Stimulated activated memory B cell treated with anti-CD40 and anti-IgM and Interleukin-4, amounts not matched to agents 10 μg/mL and 1 μg/mL and 100 μg/mL, for 72 hours (primary cell): ENCODE measurements at places on chromosomes 1 and 21.

DNA sequence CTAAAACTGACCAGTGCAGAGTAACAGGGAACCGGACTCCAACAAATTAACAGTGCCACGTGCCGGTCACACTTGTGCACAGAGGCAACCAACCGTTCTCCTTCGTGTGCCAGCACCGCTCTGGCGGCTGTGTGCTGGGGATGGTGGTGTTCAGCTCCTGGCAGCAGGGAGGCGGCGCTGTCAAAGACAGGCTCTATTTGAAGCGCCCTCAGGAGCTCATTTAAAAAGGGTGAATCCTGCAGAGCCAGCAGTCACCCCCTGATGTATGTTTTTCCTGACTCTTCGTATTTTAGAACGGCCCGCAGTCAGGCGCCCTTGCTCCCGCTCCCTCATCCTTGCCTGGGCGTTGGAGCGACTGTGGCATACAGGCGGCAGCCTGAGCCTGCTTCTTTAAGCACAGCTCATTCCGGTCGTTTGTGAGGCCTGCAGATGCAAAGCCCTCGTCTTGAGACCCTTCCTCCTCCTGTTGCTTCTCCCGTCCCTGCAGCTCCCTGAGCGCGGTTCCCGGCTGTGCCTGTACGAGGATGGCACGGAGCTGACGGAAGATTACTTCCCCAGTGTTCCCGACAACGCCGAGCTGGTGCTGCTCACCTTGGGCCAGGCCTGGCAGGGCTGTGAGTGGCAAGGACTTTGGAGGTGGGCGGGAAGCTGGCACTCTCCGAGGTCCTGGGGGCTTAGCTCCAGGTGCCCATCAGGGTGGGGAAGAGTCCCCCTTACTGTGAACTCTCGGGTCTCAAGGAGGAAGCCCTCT is 1.1 kb downstream of the DFFB start:
- ATAC-seq, result no peak

- ATAC-seq, result no peak
Measured at GRCh38 chr1:113138778-113139177, 65.8 kb downstream of the LRIG2 start.

DNA sequence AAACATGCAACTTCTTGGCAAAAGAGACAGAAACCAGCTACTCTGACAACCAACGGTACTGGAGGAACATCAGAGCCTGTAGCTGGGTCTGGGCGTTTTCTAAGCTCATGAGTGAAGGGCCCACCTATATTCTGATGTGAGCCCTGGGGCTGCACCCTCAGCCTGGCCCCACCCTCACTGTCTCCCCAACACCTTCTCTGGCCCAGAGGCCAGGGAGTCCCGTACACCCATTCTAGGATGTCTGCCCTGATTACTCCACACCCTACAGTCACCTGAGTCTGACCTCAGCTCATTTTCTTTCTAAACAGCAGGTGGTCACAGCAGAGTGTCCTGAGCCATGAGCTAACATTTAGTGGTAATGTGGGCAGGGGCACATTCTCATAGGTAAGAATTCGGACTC is 439.2 kb downstream of the MATN1 start:
- no peak for ATAC-seq

DNA sequence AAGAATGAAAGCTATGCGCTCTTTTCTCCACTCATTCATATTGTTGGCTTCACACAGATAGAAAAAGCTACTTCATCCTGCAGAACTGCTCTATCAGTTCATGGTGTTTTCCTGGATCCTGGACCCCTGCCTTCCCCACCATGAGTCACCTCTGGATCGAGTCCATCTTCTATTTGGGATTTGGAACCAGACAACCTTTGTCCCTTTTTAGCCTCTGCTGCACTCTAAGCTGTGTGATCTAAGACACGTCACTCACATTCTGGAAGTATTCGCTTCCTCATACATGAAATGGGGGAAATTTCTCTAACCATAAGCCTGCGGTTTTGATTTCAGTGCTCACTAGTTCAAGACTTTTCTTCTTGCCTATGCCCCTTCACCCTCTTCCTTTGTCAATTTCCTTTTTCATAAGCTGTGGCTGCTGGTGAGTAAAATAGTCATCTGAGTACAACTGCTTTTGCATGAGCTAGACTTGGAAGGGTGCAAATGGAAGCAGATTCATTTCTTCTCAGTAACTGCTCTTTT is 14.1 kb upstream of the DEGS1 start:
- peak; percentile 96 for ATAC-seq

DNA sequence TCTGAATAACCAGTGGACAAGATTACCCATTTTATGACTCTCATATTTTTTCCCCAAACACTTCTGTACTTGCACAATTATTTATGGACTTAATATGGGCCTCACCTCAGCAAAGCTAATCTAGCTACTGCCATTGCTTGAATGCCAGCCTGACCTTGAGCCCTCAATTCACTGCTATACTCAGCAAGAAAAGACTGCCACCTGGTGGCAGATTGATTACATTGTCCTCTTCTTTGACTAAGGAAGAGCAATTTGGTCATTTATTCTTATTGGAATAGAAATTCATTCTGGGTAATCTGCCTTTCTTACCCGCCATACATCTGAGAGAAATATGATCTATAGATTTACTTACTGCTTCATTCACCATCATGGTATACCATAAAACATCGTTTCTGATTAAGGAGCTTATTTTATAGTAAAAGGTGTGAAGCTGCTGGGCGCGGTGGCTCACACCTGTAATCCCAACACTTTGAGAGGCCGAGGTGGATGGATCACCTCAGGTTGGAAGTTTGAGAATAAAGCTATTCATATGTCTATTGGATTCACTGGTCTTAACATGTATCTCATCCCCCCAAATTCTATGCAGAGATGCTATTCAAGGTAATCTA is 32.9 kb upstream of the DIPK1A start:
- ATAC-seq, result peak; percentile 91

DNA sequence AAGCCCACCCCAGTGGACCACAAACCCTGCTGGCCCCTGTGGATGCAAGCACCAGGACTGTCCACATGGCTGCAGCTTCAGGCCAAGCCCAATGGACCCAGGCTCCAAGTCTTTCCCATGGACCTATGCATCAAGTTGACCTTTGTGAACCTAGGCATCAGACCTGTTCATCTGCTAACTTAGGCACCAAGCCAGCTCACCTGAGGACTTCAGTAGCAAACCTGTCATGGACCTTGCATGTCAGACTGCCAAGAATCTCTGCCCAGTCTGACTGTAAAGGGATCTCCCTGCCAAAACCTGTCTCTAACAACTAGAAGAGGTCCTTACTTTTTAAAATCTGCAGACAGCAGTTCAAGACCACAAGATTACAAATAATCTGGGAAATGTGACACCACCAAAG is 37.8 kb downstream of the FMO3 start:
- ATAC-seq, result no peak
